ENCODE measurements at places on chromosomes 13 and 19. TPM values are rescaled to one million over a fixed set of nuclear protein-coding genes. Genes with fewer than 3 reads are reported as not detected.

GIPR gene
- 0.14 TPM for total RNA-seq

DNA sequence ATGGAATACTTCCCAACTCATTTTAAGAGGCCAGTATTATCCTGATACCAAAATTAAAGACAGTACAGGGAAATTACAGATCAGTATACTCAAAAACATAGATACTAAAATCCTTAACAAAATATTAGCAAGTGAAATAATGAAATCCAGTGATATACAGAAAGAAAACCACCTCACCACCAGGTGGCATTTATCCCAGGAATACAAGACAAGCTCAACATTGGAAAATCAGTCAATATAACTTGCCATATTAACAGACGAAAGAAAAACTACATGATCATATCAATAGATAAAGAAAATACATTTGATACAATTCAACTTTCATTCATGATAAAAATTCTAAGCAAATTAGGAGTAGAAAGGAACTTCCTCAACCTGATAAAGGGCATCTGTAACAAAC, 6.7 kb upstream of the GNA15 start:
- DNase-seq: no peak

DNA sequence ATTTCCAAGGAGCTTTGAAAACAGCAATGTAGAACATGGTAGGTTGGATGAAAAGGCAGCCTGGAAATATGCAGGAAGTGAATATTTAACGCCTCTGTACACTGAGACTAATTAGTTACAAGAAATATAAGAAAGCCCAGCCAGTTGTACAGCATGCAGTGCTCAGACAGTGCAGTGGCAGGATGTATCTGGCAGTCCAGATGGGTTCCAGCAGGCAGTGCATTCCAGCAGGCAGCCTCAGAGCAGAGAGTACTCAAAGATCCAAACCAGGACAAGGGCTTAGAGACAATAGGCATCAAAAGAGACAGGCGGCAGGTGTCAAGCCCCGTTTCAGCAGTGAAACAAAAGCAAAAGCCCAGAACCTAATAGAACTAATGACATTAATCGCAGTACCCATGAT, 2776.3 kb downstream of the PCDH9 start:
- DNase-seq: no peak

- no peak for DNase-seq
These were observed 27.6 kb downstream of the DNAJC3 start for GRCh38 chr13:95704510-95704909.

- no peak for DNase-seq
These were observed at the start of gene ZNF358 for GRCh38 chr19:7515645-7516151. Gene ZNF358 (plus strand): TSS chr19:7516103. CDS start chr19:7519243, 3,140 bp downstream.

C2CD4C gene
- total RNA-seq: 0.38 TPM

GRCh38 chr13:33110713-33111413, 94.6 kb downstream of the KL start:
- DNase-seq: no peak

DNA sequence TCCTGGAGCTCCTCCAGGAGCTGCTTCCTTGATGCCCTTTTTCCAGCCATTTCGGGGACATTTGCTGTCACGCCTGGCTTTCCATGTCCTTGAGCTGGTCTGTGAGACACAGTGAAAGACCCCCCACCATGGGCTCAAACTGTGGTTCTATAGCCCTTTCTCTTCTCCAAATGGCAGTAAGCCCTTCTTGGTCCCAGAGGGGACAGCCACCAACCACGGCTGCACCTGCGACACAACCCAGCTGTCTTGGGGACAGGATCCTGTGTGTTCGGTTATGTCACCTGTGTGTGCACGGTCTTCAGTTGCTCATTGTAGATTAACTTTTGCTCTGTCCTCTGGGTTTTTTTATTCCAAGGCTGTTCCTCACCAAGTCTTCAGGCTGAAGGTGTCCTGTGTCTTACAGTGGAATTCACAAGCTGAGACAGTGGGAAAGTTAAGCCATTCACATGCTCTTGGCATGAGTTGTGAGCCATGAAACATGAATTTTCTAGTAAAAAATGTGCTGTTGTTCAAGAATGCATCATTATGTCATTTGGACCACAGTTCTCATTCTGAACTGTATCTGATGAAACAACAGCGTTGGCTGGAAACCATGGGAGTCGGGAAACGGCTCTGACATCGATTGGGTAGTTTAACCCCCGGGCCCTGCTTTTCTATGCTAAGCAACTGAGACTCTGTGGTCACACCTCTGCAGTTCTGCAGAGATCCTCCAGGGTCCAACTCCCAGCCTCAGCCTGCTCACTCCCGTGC, 129.5 kb upstream of the MCF2L start:
- DNase-seq: no peak

CYP4F22 gene
- 0.09 TPM for total RNA-seq

FFAR1 gene
- 0.05 TPM for total RNA-seq

Measured in thymus (tissue), 14 donors.